ENCODE measurements at places on chromosomes 12 and 14. TPM values are rescaled to one million over a fixed set of nuclear protein-coding genes. Genes with fewer than 3 reads are reported as not detected.

The RPL10L gene
- total RNA-seq: not detected

The SDSL gene
- 93.0 TPM for total RNA-seq

GRCh38 chr12:53868511-53868986 is 70.1 kb upstream of the HOXC13 start:
- no peak for DNase-seq

The TAS2R9 gene
- total RNA-seq: not detected

GRCh38 chr12:53966385-53967133 is 6.4 kb upstream of the HOXC11 start:
- DNase-seq: no peak

The OVCH1 gene
- total RNA-seq: not detected

The CABP1 gene
- total RNA-seq: 0.10 TPM

- no peak for DNase-seq
Measured at GRCh38 chr14:88829188-88829587, 4.7 kb downstream of the TTC8 start.

Data from left lobe of liver (tissue), 2 donors.